ENCODE measurements at places on chromosomes 2 and 18.
A peak's percentile ranks its signal among the peaks of the same experiment; 100 is the strongest.

GRCh38 chr18:60235164-60235563, 137.4 kb downstream of the MC4R start:
- DNase-seq, result no peak

GRCh38 chr2:197073701-197074433, 147.4 kb upstream of the PGAP1 start:
- no peak for DNase-seq

DNA sequence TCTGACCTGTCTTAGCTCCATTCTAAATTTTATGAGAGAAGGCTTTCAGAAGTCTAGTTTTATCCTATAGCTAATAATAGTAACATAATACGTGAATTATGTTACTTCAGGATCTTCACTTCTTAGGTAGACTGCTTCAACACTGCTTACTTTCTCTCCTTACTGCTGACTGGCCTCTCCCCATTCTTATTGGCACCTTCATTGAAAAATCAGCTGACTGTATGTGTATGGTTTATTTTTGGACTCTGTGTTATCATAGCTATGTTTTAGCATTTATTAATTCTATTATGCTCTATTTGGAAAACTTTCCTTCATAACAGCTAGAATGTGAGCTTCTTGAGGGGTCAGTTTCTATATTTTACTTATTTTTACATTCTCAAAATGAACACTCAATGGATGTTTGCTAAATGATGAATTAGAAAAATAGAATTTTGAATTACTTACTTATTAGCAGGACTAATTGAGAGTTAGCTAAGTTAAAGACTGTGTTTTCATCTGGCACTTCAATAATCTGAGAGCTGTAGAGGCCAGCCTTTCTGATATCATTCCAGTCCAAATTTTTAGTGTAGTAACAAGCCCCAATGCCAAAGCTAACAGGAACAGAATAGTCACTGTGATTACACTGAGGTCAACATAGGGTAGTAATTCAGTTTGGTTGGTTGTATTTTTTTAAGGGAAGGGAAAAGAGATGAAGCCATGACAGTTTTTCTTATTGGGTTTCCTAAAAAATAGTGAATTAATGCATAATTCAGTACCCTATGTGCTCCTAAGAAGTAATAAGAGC, 92.3 kb downstream of the TTC27 start:
- no peak for DNase-seq

GRCh38 chr2:172173174-172173706, 70.5 kb upstream of the DLX2 start:
- DNase-seq, result no peak

GRCh38 chr2:41460661-41461060, 587.2 kb upstream of the PKDCC start:
- DNase-seq, result no peak

- DNase-seq, result peak; percentile 37
Measured at GRCh38 chr18:8478166-8478967, 130.9 kb upstream of the RAB12 start.
